ENCODE measurements at places on chromosomes 12 and 14.

DNA sequence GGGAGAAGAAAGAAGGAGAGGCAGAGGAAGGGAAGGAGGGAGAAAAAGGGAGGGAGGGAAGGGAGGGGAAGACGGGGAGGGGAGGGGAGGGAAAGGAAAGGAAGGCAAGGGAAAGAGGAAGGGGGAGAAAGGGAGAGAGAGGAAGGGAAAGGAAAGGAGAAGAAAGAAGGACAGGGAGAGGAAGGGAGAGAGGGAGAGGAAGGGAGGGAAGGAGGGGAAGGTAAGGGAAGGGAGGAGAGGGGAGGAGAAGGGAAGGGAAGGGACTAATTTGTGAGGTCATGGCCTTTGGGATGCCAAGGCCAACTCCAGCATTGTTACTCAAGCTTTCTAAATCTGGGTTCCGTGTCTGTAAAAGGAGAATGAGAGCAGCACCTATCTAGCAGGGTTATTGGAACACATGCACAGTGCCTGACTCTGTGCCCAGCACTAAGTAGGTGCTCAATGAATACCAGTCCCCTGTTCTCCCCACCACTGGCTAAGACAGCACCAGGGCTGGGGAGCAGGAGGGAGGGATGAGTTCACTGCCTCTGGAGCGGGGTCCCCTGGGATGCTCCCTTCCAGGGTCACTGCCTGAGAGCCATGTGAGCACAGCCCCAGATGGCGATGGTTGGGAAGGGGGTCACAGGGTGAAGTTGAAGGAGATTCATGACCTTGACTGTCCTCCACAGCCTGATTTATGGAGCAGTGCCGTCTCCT lies 560.1 kb upstream of the TBX3 start:
- DNase-seq, result no peak

GRCh38 chr12:19121449-19122018 lies 8.0 kb upstream of the PLEKHA5 start:
- no peak for DNase-seq

- no peak for DNase-seq
These were observed 85.3 kb downstream of the DAAM1 start for GRCh38 chr14:59273737-59274136.

DNA sequence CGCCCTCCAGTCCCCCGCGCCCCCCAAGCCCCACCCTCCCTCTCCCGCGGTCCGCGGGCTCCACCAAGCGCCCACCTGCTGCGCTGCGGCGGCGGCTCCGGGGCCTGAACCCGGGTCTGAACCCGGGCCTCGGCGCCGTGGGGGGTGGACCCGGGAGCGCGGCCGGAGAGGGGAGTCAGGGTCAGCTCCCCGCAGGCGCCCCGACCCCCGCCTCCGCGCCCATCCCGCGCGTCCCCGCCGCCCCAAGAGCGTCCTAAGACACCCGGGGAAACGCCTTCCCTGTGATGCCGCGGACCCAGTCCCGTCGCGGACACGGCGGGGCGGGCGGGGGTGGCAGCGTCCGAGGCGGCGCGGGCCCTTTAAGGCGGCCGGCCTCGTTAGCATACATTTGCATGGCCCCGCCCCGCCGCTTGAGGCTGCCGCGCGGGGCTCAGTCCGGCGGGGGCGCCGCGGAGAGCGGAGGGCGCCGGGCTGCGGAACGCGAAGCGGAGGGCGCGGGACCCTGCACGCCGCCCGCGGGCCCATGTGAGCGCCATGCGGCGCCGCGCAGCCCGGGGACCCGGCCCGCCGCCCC lies at the start of gene MMP17:
MMP17 (plus strand) TSS at position 433 of the 574 bp plus-strand sequence; CDS start at position 535, 102 bp downstream.
- peak; percentile 67 for DNase-seq

GRCh38 chr12:81644503-81644902 lies 114.6 kb downstream of the PPFIA2 start:
- DNase-seq, result no peak

- no peak for DNase-seq
These were observed 55.4 kb downstream of the FBXO33 start for GRCh38 chr14:39376667-39377403.

- DNase-seq, result no peak
These were observed 359.0 kb downstream of the BTG1 start for GRCh38 chr12:91786499-91787272.

GRCh38 chr12:104749545-104749944 lies 208.5 kb downstream of the SLC41A2 start:
- DNase-seq, result no peak

DNA sequence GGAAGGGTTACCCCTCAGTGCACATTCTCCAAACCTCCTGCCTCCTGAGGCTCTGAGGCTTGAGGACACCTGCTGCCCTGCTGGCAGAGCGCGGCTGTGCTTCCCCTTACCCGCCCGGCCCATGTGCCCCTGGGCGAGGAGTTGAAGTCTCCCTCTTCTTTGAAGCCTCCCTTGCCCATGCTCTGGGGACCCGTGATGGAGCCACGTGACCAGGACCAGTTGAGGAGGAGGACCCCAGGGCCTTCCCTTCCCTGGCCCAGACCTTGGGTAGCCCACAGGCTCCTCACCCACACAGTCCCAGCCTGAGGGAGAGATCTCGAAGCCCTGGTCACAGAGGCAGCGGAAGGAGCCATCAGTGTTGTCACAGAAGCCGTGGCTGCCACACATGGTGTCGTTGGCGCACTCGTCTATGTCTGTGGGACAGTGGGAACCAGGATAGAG lies 12.9 kb downstream of the ISCA2 start:
- DNase-seq, result peak; percentile 69

- no peak for DNase-seq
These were observed 4.4 kb upstream of the CTDSP2 start for GRCh38 chr12:57850854-57851430.

DNA sequence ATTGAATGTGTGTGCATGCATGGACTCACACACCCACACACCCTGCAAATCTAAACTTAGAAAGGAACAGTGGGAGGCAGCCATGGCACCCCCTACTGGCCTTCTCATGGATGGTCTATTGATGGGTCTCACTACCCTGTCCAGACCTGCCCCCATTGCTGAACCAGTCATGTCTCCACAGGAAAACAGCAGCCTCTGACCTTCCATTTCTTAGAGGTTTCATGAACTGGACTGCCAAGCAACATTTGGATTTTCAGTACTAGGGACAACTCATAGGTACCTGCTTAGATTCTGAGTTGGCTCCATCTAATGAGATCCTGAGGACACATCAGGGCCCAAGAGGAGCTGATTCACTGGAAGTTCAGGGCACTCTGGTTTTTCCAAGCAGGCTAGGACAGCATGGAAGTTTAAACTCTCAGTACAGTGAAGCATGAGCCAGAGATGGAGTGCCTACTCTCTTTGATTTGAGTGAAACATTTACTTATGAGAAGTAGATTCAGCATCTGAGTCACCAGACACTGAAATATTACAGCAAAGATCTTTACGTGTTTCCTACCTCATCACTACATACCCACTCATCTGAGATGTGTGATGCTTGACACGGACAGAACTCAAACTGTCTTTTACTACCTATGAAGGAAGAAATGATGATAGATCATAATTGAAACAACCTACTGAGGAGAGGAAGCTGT lies 98.9 kb upstream of the PLEKHG7 start:
- no peak for DNase-seq

GRCh38 chr12:80708259-80708974 lies 983 bp downstream of the MYF6 start:
- no peak for DNase-seq

- no peak for DNase-seq
These were observed 113.4 kb downstream of the PLXNC1 start for GRCh38 chr12:94261786-94262185.

- no peak for DNase-seq
These were observed 25.7 kb upstream of the LRP1-AS start for GRCh38 chr12:57173089-57173488.

GRCh38 chr14:105250986-105251385 lies 2.7 kb downstream of the BTBD6 start:
- DNase-seq, result no peak

GRCh38 chr12:30926243-30927221 lies at the start of gene TSPAN11:
TSS of gene TSPAN11 (plus strand) at chr12:30926748. CDS start at chr12:30953992, 27,244 bp downstream.
- DNase-seq, result no peak

GRCh38 chr14:92383805-92384204 lies 60.8 kb downstream of the SLC24A4 start:
- no peak for DNase-seq

DNA sequence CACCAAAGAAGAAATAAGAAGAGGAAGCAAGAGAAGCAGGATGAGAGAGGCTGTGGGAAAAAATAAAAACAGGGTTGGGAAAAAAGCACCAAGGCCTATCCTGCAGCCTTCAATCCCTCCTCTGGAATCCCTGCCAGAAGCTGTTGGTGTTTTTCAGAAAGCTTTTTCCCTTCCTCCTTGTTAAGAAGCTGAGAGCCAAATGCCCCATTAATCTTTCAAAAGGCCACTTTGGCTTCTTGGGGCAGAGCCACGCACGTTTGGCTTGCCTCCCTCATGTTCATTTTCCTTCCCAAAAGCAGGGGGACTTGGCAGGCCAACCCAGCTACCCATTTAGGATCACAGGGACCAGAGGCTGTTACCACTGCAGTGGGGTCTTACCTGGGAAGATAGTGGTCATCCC lies 365.3 kb downstream of the NUAK1 start:
- no peak for DNase-seq

DNA sequence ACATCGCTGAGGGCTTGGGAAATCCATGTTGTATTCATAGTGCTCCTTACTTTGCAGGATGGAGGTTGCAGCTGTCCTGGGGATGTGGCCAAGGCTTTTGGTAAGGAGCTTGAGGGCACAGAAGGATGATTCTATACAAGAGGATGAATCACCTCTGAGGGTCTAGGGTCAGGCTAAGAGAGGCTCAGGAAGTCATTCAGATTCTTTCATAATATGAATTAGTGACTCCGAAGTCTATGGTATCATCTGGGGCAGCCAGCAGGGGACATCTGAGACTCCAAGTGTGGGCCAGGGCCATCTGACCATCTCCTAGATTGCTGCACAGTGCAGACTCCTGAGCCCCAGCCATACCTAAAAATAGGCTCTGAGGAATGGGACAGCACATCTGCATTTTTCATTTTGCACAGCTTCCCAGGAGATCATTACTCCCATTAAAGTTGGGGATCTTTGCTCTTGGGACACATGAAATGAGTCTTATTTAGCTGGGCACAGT lies 4.8 kb downstream of the GMPR2 start:
- no peak for DNase-seq

DNA sequence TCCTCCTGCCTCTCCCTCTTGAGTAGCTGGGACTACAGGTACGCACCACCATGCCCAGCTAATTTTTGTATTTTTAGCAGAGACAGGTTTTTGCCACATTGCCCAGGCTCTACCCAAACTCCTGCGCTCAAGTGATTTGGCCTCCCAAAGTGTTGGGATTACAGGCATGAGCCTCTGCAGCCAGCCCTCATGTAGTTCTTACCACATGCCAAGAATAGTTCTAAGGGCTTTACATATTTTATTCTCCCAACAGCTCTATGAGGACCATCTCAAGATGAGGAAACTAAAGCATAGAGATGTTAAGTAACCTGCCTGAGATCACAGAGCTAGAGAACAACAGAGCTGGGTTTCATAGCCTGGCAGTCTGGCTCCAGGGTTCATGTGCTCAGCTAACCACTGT lies 37.9 kb upstream of the ALDH2 start:
- no peak for DNase-seq

DNA sequence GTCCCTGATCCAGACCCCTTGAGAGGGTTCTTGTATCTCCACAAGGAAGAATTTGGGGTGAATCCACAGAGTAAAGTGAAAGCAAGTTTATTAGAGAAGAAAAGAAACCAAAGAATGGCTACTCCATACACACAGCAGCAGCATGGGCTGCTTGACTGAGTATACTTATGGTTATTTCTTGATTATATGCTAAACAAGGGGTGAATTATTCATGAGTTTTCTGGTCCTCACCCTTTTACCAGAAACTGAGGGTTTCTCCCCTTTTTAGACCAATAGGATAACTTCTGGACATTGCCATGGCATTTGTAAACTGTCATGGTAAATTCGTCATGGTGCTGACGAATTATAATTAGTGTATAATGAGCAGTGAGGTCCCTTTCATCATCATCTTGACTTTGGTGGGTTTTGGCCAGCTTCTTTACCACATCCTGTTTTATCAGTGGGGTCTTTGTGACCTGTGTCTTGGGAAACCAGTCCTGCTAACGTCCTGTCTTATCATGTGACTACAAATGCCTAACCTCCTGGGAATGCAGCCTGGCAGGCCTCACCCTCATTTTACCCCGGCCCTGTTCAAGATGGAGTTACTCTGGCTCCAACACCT lies 121.9 kb downstream of the SPTSSA start:
- DNase-seq, result no peak

- DNase-seq, result no peak
These were observed 525.1 kb upstream of the FBXO33 start for GRCh38 chr14:39957290-39957689.

DNA sequence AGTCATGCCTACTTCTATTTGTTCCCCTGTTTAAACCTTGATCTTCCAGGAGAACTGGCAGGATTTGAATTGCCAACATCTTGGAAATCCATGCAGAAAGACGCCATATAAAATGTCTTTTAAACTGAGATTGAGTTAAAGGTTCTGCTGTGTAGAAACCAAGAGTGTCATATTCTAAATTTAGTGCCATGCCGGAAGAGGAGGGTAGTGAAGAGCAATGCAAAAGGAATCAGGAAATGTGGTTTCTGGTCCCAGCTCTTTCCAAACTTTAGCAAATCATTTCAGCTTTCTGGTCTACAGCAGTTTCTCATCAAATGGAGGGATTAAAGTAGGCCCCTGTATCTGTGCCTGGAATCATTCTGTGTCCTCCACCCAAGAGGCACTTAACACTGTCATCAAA lies 85.7 kb downstream of the BTG1 start:
- no peak for DNase-seq

DNA sequence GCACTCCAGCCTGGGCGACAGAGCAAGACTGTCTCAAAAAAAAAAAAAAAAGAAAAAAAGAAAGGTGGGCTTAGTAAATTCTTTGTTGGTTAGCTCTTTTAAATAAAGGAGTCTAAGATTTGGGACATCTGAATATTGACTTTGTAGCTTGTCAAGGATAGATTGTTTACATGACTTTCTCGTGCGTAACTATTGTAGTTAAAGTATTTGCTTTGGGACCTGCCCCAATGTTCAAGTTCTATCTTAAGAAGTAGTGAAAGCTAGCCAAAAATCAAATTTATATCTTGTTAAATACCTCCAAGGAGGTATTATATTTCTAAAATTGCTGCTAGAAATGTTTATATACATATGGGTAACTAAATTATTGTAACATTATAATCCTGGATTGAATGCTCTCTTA lies 32.4 kb downstream of the PTPN21 start:
- DNase-seq, result no peak

DNA sequence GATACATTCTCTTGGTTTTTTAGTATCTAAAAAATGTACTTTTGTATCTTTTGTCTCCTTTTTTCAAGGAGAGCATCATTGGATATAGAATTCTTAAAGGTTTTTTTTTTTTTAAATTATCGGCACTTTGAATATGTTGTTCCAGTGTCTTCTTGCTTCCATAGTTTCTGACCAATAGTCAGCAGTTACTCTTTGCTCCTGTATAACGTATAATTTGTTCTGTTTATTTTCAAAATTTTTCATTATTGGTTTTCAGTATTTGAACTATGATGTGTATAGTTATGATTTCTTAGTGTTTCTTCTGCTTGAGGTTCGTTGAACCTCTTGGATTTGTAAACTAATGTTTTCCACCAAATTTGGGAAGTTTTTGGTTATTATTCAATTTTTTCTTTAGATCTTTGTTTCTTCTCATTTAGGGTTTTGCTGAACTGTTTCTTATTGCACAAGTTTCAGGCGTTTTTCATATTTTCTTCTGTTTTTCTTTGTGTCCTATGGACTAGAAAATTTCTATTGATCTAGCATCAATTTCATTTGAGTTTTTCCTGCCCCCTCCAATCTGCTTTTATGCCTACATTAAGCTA lies 93.9 kb downstream of the PLBD1 start:
- no peak for DNase-seq

- DNase-seq, result no peak
These were observed 5.5 kb upstream of the ITPK1 start for GRCh38 chr14:93121030-93121834.

- no peak for DNase-seq
These were observed 636 bp downstream of the GOLGA3 start for GRCh38 chr12:132827763-132828703.

Measured in coronary artery (tissue), 2 donors.